CD4-positive, CD25-positive, alpha-beta regulatory T cell (primary cell): ENCODE measurements at places on chromosomes 16 and 17. TPM values are rescaled to one million over a fixed set of nuclear protein-coding genes. Genes with fewer than 3 reads are reported as not detected.

The C16orf89 gene
- not detected for total RNA-seq

The SLC6A2 gene
- total RNA-seq: not detected

The KLHL10 gene
- total RNA-seq: not detected

DNA sequence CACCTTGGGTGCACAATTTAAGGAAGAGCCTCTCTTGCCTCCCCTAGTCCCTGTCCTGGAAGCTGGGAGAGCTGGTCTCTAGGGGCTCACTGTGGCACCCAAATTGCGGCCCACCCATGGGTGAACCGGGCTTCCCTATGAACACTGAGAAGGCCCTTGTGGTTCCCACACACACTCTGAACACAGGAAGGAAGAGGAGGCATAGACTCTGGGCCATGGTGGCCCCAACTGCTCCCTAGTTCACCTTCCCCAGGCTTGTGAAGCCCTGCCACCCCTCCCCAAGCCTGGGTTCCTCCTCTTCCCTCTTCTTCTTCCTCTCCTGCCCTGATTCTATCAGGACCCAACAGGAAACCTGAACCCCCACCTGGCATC, 10.5 kb downstream of the SREBF1 start:
- H3K4me1 ChIP-seq: peaks cover 47% of the 10 kb centered on the region
- no peak for DNase-seq
- no peaks in the 10 kb centered on the region for H3K36me3 ChIP-seq

The SDF2 gene
- total RNA-seq: 41.9 TPM

GRCh38 chr17:78278139-78278741, 46.8 kb downstream of the TMEM235 start:
- H3K4me3 ChIP-seq: no peak overlapping the region
- H3K27ac ChIP-seq: no peak overlapping the region
- peaks cover 2% of the 10 kb centered on the region for H3K27me3 ChIP-seq

DNA sequence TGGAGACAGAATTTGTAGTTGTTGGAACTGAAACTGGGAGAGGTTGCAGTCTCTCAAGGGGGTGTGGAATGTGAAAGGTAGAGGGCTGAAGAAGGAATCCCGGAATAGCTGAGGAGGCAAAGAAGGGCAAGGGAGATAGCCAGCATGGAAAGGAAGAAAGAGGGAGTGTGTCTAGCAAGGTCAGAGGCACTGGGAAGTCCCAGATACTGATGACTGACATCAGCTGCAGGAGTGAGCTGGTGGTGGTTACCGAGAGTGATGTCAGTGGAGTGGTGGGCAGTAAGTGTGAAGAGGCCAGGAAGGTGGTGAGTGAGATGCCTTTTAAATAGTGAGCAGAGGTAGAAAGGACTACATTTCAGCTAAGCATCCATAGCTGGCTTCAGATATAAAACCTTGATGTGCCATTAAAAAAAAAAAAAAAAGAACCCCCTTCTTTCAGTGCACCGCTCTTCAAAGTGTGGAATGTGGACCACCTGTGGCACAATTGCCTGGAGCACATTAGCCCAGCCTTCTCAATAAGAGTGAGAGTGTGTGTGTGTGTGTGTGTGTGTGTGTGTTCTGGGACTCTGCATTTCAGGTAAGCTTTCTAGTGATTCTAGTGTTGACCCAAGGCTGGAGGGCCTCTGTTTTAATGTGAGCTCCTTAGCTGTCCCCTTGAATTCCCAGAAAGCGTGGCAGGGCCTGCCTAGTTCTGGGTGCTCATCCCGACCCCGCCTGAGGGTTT, 8.5 kb downstream of the PRMT7 start:
- peaks cover 44% of the 10 kb centered on the region for H3K36me3 ChIP-seq
- H3K4me1 ChIP-seq: peaks cover 3% of the 10 kb centered on the region
- H3K27ac ChIP-seq: no peak overlapping the region
- no peak for DNase-seq
- no peak overlapping the region for H3K4me3 ChIP-seq

The RGS9 gene
- total RNA-seq: 0.81 TPM

DNA sequence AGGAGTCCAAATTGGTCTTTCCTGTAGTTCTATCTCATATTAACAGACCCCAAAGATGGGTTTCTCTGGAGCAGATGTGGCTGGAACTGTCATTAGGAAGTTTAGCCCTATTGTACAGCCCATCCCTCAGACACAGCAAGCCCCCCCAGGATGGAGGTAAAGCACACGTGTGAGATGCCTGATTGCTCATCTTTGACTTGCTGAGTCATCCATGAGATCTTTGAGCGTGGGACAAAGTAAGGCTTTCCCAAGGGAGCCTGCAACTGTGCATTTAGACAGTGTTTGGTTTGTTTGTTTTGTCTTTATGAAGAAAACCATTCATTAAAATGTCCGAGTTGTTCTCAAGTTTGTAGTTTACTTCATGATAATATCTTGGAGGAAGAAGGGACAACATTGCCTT, 145.3 kb upstream of the CDH13 start:
- no peak overlapping the region for H3K27ac ChIP-seq
- no peaks in the 10 kb centered on the region for H3K36me3 ChIP-seq
- H3K4me3 ChIP-seq: no peak overlapping the region
- DNase-seq: no peak
- peaks cover 4% of the 10 kb centered on the region for H3K27me3 ChIP-seq

DNA sequence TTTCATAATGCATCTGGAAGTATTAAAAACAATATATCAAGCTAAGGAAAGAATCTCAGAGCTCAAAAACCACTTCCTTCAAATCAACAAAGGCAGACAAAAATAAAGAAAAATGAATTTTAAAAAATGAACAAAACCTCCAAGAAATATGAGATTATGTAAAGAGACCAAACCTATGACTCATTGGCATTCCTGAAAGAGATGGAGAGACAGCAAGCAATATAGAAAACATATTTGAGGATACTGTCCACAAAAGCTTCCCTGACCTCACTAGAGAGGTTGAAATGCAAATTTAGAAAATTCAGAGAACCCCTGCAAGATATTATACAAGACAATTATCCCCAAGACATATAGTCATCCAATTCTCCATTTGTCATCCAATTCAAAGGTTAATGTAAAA, 311.3 kb upstream of the SOX9 start:
- no peak overlapping the region for H3K27ac ChIP-seq
- no peaks in the 10 kb centered on the region for H3K27me3 ChIP-seq

DNA sequence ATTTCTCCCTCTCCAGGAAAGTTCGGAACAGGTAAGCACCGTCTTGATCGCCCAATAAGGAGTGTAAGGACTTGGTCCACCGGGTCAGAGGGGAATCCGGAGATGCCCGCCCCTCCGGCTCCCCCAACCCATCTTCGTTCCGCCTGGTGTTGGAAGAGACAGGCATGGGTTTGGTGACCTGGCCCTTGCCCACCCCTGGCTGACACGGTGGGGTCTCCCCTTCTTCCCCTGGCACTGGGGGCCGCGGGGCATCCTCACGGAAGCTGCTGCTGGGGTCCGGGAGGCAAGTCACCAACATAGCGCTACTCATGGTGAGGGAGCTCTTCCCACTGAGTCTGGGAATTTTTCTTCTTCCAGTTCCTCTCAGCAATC, 3.2 kb downstream of the AXIN2 start:
- no peak overlapping the region for H3K27ac ChIP-seq
- peaks cover 54% of the 10 kb centered on the region for H3K4me1 ChIP-seq
- H3K27me3 ChIP-seq: peaks cover 4% of the 10 kb centered on the region

DNA sequence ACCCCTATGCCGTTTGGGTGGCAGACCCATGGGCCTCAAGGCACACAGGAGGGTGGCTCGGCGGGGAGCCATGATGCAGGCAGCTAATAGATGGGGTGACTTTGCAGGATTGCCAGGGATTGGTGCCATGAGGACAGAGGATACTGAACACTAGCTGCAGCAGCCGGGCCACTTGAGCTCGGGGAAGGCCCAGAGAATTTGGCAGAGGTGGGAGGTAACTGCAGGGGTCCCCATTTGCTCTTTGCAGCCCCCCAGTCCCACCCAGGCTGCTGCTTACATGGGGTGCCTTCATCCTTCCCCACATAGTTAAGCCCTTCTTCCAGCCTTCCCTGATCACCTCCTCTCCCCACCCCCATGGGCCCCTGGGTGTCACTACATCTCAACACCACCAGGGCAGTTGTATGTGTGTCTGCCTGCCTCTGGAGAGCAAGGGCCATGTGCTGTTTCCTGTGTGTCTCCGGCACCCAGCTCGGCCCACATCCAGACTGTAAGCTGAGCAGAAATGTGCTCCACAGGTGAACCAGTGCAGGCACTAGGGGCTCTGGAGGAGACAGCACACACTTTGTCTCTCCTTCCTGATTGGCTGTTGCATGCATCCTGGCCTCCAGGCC, 52.0 kb downstream of the SREBF1 start:
- H3K4me3 ChIP-seq: no peak overlapping the region
- no peak overlapping the region for H3K27ac ChIP-seq
- H3K27me3 ChIP-seq: no peaks in the 10 kb centered on the region
- peaks cover 30% of the 10 kb centered on the region for H3K4me1 ChIP-seq
- peak; percentile 41 for DNase-seq

DNA sequence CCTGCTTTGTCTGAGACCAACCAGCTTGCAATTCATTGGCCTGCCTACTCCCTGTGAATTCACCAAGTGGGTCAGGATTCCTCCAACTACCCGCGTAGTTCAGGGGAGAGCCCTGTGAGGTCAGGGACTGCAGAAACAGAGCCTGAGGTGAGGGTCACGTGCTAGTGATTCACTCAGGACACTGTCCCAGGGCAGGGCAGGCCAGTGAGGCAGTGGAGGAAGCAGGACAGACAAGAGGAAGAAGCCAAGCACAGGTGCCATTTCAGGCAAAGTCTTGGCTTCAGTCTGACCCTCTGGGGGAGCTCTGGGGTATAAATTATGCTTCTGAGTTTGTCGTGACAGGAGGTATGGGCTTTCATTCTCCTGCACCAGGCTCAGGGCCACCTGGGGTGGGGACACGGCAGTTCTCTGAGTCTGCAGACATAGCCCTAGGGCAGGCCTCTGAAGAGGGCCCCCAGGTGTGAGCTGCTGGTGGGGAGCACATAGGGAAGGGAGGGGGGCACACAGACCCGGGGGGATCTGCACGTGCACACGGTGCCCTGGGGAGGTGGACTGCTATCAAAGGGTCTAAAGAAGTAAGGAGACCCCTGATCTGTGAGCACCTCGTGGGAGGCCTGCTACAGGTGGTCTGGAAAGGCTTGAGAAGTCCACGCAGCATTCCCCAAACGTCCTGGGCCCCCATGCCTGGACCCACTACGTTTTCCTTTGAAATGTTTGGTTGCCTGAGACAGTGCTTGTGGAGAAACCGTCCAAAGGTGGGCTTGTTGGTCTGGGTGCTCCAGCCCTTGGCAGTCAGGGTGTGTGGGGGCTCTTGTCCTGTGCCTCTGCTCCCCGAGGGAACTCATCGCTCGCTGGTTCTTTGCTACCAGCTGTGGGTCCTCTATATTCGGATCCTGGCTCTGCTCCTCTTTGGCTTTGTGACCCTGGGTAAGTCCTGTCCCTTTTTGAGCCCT, 46.4 kb downstream of the NKD1 start:
- no peaks in the 10 kb centered on the region for H3K4me1 ChIP-seq
- H3K36me3 ChIP-seq: no peaks in the 10 kb centered on the region
- DNase-seq: no peak
- H3K27ac ChIP-seq: no peak overlapping the region

GRCh38 chr17:60473788-60474187, 51.5 kb downstream of the CHCT1 start:
- H3K4me1 ChIP-seq: no peaks in the 10 kb centered on the region
- H3K36me3 ChIP-seq: peaks cover 38% of the 10 kb centered on the region

DNA sequence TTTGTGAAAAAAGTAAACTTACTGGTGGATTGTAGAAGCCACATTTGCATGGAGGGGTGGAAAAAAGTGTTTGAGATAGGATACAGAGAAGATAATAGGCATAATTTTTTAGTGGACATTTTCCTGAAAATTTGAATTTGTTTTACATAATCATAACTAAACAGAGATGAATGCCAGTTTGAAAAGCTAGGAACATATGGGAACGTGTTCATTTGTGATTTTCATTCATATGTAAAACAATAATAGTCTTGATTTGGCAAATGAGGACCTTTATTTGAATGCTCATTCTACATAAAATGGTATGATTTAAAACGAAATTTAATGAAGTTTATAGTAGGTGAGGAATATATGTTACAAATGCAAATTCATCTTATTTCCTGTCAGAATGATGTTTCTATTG, 263.9 kb downstream of the BCAS3 start:
- H3K36me3 ChIP-seq: no peaks in the 10 kb centered on the region
- no peaks in the 10 kb centered on the region for H3K4me1 ChIP-seq
- no peak for DNase-seq
- no peaks in the 10 kb centered on the region for H3K27me3 ChIP-seq
- H3K27ac ChIP-seq: no peak overlapping the region
- H3K4me3 ChIP-seq: no peak overlapping the region

The CRYBA1 gene
- not detected for total RNA-seq

GRCh38 chr17:83192161-83192788, 112.9 kb downstream of the METRNL start:
- DNase-seq: no peak
- no peak overlapping the region for H3K4me3 ChIP-seq
- H3K27ac ChIP-seq: no peak overlapping the region
- peaks cover 10% of the 10 kb centered on the region for H3K4me1 ChIP-seq
- no peaks in the 10 kb centered on the region for H3K27me3 ChIP-seq
- H3K36me3 ChIP-seq: no peaks in the 10 kb centered on the region

DNA sequence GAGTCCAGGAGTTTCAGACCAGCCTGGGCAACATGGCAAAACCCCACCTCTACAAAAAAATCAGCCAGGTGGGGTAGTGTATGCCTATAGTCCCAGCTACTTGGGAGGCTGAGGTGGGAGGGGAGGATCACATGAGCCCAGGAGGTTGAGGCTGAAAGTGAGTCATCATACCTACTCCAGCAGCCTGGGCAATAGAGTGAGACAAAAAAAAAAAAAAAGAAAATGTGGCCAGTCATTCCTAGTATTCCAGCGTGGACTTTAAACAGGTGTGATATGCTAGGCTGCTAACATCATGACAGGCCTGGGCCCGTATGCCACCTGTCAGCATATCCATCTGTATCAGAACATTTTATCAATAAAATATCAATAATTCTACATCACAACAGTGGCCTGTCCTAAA, 143.3 kb downstream of the AATF start:
- H3K4me1 ChIP-seq: peaks cover 28% of the 10 kb centered on the region
- no peak overlapping the region for H3K27ac ChIP-seq
- DNase-seq: no peak
- no peak overlapping the region for H3K4me3 ChIP-seq

The FOXK2 gene
- total RNA-seq: 55.6 TPM
